ENCODE measurements at places on chromosomes 5 and 9.

GRCh38 chr9:123420592-123421111 is 64.7 kb downstream of the CRB2 start:
- no peak for DNase-seq

GRCh38 chr5:36584009-36584875 is 22.2 kb upstream of the SLC1A3 start:
- DNase-seq: no peak

GRCh38 chr9:980640-981039 is 4.2 kb downstream of the DMRT3 start:
- DNase-seq: no peak

DNA sequence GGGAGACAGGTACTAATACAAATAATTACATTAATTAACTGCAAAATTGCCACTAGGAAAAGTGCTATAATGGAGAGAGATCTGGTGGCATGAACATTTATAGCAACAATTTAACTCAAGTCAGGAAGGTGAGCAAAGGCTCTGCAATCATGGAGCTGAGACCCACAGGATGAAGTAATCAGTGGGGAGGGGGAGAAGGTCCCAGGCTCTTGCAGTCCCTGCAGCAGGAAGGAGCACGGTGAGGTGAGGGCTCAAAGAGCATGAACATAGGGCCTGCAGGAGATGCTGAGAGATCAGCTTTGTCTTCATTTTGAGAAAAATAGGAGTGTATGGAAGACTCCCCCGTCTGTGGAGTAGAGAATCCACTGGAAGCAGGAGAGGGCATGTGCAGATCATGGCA is 6.5 kb downstream of the PTPN3 start:
- DNase-seq: no peak

DNA sequence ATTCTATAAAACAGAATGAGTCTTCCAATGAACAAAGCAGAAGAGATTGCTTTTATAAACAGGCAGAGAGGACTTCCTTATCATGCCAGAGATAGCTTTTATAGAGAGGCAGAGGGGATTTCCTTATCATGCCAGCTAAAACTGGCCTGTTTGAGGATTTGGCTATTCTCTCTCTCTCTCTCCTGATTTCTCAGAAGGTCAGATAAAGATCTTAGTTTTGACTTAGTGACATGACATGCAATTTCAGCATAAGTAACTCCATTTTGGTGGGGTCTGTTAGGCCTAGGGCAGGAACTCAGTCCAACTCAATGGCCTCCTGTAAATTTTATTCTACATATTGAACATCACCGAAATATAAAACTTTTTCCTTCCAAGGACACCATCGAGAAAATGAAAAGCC is 31.5 kb upstream of the DENND4C start:
- no peak for DNase-seq

GRCh38 chr5:111681414-111682120 is 75.4 kb downstream of the NREP start:
- DNase-seq: no peak

DNA sequence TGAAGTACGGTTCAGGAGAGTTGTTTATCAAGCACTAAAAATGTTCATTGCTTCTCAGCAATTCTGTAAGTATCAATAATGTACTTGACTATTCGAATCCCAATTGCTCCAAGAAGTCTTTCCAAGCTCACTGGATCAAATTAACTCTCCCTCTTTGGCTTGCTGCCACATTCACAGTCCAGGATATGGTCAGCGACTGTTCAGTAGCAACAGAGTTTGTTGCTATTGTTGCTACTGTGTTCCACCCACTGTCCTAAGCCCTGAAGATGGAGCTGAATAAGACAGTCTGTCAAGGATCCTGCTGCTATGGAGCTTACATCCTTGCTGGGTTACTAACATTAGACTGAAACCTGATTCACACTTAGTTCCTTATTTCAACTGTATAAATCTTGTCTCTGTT is 110.8 kb downstream of the FGF10 start:
- no peak for DNase-seq

DNA sequence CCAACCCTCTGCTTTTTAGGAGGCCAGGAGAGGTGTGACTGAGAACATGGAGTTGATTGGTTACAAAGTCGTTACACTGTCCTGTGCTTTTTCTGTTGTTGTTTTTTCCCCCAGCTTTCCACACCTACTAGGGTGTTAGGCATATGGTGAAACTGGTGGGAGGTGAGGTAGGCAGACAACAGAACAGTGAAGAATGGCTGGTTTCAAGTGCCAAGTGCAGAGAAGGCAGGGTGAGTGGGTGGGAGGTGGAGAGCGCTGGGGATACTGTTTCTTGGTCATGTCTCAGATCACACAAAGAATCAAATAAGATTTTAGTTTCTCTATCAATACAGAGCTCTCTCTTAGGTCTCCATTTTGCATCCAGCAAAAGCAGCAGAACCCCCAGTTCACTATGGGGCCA is 2.2 kb upstream of the SPTAN1 start:
- no peak for DNase-seq

- no peak for DNase-seq
Observed at GRCh38 chr9:29063031-29063430, 1489.8 kb upstream of the C9orf72 start.

GRCh38 chr9:96751815-96752214 is 26.1 kb downstream of the ZNF510 start:
- DNase-seq: no peak

DNA sequence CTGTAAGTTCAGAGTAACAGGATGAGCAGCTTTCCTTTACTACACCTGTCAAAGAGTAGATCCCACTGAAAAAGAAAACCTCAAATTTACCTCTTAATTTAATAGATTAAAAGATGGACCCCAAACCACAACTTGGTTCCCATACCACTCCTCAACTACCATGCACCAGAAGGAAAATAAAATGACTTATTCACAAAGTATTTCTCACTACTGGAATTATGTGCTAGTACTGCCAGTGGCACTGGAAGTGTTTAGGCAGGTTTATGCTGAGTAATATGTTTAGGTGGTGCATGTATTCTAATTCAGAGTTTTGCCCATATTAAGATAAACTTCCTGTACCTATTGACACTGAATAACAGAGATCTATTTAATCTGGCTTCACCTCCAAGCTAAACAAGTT is 6.6 kb downstream of the PLK2 start:
- no peak for DNase-seq

- no peak for DNase-seq
Observed at GRCh38 chr9:80467632-80468031, 895.9 kb downstream of the TLE4 start.

DNA sequence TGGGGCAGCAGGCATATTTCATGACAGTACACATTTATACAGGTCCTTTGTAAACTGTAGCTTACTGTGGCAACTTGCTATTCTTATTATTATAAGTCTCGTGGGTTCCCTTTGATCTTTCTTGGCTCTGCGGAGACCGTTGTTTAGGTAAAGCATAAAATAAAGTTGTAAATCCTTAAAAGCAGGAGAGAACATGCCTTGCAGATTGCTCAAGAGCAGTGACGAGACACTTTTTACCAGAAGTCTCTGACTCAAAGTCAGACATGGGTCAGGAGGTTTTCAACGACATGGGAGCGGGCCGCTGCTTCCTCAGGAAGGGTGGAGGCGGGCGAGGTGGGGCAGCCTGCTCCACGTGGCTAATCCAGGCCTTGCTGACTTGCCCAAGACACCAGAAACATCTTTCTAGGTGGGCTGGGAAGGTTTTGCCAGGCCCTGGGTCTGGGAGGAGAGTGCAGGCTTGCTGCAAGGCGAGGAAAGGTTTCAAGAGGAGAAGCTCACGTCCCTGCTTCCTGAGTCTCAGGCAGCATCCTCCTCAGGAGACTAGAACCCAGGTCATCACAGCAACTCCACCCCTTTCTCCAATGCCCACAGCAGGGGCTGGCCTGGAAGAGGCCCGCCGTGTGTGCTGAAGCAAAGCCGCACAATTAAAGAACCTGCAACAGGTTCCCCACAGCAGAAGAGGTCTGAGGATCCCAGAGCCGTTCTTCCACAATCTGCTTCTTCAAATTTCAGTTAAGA is 6.5 kb downstream of the TBC1D2 start:
- no peak for DNase-seq

DNA sequence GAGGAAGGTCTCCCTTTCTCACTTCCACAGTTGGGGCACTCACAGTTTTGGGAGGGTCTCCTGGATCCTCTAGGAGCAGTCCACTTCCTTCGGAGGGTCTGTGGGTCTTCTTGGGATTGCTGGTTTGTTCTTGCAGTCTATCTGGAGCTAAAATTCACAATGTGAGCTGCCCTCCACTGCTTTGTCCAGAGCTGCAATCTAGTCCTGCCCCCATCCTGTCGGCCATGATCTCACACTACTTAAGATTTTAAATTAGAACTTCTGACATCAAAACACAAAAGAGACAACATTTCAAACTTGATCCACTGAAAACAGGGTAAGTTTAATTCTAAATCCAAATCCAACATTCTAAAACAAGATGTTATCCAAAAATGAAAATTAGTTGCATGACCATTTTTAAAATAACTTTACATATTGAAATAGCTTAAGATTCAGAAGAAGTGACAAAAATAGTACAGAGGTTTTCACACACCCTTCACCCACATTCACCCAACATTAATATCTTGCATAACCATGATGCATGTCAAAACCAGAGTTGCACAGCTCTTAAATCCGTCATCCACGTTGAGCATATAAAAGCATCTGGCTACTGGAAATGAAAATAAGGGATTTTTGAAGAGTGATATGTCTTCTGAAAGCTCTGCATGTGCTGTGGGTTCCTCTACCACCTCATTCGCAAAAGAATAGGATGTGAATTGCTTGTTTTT is 113.7 kb upstream of the EPB41L4A start:
- no peak for DNase-seq

GRCh38 chr9:133787754-133788025 is 49.5 kb upstream of the SARDH start:
- no peak for DNase-seq

- DNase-seq: no peak
Observed at GRCh38 chr5:66993882-66994281, 202.7 kb downstream of the CD180 start.

DNA sequence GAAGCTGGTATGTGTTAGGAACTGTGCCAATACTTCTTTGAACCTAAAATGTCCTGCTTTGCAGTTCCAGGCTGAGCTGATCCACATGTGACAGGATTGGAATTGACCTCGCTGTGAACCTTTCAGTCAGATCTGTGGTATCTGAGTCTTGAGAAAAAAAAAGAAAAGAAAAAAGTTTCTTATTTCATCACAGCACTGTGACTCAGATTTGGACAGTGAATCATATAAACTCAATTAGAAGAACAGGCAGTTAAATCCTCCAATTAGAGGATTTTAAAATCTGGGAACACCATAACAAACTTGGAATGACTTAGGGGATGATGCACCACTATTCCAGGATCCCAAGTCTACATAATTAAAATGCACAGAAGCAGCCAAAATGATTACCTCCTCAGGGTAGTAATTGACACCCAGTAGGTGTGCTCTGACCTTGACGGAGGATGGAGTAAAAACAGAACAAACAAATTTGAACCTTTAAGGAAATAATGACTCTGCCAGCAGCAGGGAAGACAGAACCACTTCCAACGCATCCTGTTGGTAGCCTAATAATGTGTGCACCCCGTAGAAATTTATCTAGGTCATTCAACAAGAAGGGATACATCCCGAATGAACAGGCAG is 57.8 kb upstream of the RAI14 start:
- DNase-seq: no peak

GRCh38 chr5:122358372-122358979 is 46.4 kb downstream of the SNCAIP start:
- no peak for DNase-seq

GRCh38 chr5:52692039-52692438 is 95.7 kb upstream of the ITGA1 start:
- DNase-seq: no peak

DNA sequence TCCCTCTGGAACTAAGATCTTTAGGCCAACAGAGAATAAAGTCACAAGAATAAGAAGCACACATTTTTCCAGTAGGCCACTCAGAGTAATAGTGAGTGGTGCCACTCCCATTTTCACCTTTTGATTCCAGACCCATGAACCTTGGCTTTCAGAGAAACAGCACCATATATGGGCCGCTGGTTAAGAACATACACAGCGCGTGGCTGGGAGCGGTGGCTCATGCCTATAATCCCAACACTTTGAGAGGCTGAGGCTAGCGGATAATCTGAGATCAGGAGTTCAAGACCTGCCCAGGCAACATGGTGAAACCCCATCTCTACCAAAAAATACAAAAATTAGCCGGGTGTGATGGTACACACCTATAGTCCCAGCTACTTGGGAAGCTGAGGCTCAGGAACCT is 15.6 kb upstream of the PTGES start:
- DNase-seq: no peak

- no peak for DNase-seq
Observed at GRCh38 chr9:124684169-124684568, 86.9 kb downstream of the NR6A1 start.

DNA sequence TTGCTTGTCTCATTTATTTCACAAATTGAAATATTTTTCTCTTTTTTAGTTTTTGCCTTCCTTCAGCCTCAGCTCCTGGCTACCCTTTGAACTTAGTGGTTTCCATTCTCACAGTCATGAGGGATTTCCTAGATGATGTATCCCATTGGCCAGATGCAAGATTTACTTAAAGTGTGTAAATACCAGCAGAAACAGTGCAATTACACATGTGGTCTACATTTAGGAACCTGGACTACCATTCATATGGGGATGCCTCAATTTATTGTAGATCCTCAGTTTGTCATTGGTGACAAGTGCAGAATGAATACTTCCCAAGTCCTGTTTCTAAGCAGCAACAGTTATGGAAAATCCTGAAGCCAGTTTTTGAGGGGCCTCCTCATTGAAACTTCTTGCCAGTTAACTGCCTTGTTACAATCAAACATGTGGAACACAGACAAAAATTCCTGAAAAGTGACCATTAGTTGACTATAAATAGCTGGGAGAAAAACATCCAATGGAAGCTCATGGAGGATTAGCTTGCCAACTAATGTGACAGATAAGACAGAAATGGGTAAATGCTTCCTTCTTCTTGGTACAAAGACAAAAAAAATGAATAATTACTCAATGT is 113.6 kb upstream of the FER start:
- DNase-seq: no peak

Measured in stimulated activated CD4-positive, alpha-beta T cell treated with anti-CD3 and anti-CD28 coated beads, Interleukin-1b, Interleukin-23, amount 100 ng/mL, for 1 hour (primary cell).